NCI-H1048 (cell line): ENCODE measurements at places on chromosomes 16 and 17.

- no peak for DNase-seq
Measured at GRCh38 chr16:68724797-68725196, 12.3 kb upstream of the CDH1 start.

DNA sequence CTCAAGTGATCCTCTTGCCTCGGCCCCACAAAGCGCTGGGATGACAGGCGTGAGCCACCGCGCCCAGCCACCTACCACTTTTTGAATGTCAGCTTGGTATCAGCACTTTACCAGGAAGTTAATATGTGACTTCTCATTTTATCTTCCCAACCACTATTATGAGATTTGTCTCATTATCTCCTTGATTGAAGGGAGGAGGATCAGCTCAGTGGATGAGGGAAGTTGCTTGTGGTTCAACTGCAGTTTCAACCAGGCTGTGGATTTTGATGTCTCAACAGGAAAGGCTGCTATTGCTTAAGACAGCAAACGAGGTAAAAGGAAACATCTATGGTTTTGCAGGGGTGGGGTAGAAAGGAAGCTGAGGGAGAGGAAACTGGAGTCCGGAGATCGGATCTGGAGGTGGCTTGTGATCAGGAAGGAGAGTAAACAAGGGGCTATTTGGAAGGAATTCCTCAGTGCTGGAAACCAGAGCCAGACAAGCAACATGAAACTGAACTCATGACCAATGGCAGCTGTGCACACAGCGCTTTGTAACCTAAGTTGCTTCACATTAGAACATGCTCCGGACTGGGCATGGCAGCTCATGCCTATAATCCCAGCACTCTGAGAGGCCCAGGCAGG is 180.5 kb downstream of the VPS53 start:
- no peak for DNase-seq

DNA sequence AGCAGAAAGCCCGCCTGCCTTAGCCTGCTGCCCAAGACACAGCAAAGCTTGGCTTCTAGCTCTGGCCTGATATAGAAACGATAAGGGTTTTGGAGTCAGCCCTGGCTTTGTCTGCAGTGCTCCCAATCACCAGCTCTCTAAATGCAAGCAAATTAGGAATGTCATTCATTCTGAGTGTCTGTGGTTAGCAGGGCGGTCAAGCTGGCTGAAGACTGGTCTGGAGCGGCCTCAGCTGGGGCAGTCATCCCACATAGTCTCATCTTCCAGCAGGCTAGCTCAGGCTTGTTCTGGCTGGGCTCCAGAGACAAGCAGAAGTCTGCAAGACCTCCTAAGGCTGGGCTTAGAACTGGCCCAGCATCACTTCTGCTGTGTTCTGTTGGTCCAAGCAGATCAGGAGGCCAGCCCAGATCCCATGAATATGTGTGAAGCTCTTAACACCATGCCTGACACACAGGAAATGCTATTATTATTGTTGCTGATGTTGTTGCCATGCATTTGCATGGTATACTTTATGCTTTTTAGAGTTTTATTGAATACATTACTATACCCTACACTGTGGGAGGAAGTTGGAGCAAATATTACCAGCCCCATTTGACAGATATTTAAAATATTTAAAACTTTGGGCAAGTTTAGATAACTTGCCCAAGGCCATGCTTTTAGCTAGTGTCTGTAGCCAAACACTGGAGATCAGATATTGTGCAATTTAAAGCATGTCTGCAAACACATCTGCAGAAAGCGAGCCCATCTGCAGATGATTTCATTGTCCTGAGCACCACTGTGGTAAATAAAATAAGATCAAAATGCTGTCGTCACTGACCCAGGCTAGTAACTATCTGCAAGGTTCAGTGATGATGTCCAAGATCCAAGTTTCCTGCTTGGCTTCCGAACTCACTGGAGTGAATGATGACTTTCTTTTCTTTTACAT is 24.8 kb downstream of the TMC7 start:
- no peak for DNase-seq

DNA sequence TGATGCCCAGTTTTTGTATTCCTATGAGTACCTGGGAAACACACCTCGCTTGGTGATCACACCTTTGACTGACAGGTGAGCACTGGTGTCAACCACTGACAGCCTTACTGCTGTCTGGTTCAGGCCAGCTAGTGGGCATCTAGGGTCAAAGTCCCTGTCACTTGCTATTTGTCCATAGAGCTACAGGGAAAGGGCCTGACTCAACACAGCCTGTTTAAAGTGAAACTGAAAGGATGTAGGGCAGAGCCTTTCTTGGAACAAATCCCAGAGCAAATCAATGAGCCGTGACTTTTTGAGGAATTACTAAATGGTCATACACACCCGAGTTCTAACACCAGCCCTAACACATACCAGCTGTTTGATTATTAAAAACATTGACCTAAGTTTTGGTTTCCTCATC is 106.8 kb downstream of the DNAH9 start:
- no peak for DNase-seq

DNA sequence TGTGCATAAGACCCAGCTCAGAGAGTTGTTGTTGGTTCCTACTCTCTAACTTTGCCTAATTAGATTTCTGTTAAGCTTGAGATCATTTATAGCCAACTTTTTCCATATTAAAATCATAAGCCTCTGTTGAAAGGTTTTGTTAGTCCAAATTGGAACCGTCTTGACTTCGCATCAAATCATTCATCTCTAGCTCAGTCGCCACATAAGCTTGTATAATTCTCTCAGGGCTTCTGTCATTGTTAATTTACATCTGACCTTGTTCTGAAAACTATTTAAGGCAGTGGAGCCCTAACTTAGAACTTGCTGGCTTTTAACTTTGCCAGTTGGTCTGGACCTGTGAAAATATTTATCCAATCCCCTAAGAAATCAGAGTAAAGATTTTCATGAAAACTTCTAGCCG is 107.2 kb downstream of the PITPNC1 start:
- no peak for DNase-seq

DNA sequence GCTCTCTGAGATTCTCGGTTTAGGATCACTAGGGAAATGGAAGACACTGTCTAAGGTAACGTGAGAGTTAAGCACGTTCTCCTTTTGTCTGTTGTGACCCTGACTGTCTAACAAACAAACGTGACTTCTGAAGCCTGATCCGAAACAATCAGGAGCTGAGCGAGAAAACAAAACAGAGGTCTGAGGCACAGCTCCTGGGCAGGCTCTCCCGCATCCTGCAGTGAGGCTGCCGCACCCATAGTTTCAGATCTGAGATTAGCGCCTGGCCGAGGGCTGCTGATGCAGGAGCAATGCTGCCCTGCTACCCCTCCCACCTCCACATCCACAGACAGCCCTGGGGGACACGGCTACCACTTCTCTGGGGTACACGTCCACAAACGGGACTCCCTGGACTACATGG is 46.7 kb downstream of the RNF157 start:
- no peak for DNase-seq

DNA sequence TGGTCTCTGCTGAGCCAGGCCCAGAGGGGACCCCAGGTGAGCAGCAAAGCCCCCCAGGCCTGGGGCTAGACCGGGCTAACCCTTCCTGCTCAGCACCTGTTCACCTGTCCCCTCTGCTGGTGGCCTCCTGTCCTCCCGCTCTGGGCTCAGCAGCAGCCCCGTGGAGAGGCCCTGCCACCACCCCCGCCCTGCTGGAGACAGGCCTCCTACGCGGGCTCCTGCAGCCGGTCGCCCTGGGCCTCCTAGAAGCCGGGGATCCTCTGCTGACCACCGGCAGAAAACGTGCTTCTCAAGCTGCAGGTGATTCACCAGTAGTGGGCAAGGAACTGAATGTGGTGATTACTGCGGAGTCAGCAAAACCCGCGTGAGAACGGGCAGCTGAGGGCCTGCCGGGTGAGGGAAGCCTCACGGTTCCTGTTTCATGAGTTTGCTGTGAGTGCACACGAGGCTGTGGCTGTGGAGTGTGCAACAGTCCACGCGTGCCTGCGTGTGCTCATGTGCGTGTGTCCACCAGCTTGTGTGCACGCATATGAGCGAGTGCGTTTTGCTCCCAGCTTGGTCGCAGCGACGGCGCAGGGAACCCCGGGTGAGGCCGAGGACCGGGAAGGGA is 792 bp downstream of the SECTM1 start:
- no peak for DNase-seq

DNA sequence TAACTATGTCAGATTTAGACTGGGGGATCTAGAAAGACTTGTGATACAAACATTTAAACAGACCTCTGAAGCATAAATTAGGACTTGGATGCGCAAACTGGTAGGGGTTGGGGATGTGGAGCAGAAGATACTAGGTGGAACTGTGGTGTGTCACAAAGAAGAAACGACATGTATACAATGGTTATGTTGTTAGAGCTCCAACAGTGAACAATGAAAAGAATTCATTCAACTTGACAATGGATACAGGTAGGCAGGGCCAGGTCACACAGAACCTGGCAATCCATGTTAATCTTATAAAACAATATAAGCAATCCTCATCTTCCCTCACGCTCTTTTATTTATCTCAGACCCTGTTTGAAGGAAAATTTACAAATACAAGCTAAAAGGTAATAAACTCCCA is 102.0 kb downstream of the CDC27 start:
- no peak for DNase-seq

- DNase-seq = no peak
Measured at GRCh38 chr16:86898386-86898785, 320.0 kb downstream of the FOXL1 start.

DNA sequence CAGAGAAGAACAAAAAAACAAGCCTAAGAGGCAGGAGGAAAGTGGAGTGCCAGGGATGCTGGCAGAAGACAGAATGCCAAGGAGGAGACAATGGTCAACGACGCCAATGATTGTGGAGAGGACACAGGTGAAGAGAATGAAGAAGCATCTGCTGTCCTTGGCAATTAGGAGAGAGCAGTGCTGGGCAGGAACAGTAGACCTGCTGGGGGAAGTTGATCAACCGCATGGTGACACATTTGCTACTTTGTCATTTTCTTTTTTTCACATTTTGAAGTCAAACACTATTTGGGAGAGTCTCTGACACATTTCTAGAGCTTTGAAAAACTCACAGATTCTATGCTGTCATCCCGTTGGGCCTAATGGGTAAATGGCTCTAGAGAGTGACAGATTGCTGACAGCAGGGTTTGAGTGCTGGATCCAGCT is 1.1 kb upstream of the PIK3R6 start:
- DNase-seq = no peak

DNA sequence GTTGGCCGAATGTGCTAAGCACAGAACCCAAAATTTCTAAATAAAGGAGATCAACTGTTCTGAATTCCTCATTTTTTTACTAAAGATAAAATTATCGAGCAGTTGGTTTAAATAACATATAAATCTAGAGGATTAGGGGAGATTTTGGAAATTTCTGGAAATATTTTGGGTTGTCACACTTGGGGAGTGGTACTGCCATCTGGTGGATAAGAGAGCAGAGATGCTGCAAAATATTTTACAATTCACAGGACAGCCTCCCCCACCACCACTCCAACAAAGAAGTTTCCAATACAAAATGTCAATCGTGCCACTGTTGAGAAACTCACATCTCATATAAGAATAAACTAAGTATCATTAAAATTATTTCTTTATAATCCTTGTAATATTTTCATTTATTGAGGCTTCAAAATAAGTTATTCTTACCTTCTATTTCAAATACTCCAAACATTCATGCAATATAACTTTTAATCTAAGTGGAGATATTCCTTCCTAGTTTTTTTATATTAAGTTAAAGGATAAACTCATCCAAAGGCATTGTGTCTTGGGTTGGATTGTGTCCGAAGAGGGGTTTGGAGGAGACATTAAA is 17.0 kb upstream of the ABCA8 start:
- no peak for DNase-seq

GRCh38 chr16:74607962-74608356 is 1.0 kb upstream of the GLG1 start:
- DNase-seq = no peak

DNA sequence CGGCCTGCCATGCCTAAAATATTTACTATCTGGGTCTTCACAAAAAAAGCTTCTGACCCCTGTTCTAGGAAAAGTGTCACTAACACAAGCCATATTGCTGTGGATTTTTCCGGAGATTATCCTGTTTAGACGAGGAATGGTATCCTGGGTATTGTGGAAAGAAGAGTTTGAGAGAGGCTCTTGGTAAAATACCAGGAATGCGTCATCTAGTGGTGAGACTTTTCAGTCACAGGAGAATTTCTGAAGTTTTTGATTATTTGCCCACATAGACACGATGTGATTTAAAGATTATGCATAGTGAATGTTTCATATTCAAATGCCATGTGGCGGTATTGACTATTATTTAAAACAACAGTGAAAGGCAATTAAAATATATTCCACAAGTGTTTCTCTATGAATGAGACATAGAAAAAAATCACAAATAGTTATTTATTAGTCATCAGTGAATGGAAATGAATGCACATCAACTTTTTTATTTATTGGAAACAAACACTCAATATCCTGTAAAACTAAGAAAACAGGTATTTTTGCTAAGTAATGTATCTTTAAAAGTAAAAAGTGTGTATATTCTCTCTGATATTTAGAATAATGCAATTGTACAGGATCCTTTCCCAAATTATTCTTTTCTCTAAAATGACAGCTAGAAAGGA is 7.8 kb downstream of the KRT28 start:
- no peak for DNase-seq

- no peak for DNase-seq
Measured at GRCh38 chr16:50395763-50396710, 27.2 kb upstream of the BRD7 start.

GRCh38 chr16:12067714-12068401 is 91.3 kb downstream of the SNX29 start:
- DNase-seq = no peak

- DNase-seq = no peak
Measured at GRCh38 chr17:45677770-45678169, 106.3 kb upstream of the CRHR1 start.

DNA sequence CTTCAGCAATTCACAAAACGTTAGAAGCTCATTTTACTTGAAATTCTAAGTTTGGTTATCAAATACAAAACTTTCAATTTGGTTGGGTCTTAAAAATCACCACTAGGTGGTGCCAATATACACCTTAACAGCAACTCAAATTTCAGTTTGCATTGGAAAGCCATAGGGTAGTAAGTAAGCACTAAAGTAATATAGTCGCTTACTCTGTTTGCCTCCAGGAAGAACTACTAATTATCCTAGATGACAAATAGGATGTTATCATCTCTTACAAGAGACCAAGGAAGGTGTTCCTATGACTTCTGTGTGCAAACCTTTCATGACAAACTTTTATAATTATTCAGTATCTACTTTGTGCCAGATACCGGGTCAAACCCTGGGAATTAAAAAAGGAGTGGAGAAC is 93.3 kb downstream of the MYO1D start:
- DNase-seq = peak; percentile 29
